Activated naive CD4-positive, alpha-beta T cell treated with anti-CD3 and anti-CD28 coated beads, Interleukin-2, amount 50 U/mL, for 72 hours (primary cell): ENCODE measurements at places on chromosomes 5 and 9. TPM values are rescaled to one million over a fixed set of nuclear protein-coding genes. Genes with fewer than 3 reads are reported as not detected.

DNA sequence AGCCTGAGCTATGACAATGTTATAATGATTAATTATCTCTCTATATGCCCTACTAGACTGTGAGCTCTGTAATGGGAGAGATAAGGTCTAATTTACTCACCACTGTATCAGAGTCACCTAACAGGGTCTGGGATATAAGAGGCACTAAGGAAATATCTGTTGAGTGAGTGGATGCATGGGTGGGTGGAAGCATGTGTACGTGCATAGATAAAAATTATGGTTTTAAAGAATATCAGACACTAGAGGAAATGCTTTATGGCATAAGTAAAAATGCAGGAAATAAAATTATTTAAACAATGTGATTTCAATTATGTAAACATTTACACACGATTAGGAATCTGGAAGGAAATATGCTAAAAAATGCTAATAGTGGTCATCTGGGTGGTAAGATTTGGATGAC, 137.8 kb downstream of the SPOCK1 start:
- no peak for DNase-seq

EQTN gene
- not detected for total RNA-seq

- DNase-seq, result no peak
Measured at GRCh38 chr5:33281431-33281843, 159.3 kb upstream of the TARS1 start.

- no peak for DNase-seq
Measured at GRCh38 chr5:67802766-67803165, 412.8 kb upstream of the PIK3R1 start.

CATSPER3 gene
- total RNA-seq, result 0.51 TPM

GRCh38 chr9:38008168-38009034, 60.6 kb downstream of the SHB start:
- DNase-seq, result no peak

SLCO6A1 gene
- total RNA-seq, result not detected

DNA sequence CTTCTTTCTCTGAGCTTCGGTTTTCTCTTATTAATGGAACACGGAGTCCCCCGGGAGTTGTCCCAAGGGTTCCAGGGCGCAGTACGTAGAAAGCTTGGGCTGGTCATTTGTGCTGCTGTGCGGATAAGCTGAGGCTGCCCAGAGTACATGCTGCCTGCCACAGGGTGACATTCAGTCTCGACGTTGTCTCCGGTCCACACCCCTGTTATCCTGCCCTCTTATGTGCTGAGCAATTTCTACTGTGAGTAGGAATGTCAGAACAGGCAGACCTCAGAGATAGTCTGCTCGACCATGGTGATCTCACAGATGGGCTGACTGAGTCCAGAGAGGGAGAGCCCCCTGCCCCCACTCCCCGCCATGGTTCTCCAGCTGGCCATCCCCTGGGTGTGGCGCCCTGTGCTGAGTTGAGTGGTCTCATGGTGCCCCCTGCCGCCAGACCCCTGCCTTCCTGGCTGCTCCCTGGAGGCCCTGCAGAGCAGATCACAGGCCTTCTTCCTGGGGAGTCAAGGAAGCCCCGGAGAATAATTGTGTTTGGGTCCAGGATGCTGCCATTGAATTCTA, 124.0 kb downstream of the RGS3 start:
- no peak for DNase-seq

FANCG gene
- 114 TPM for total RNA-seq

CARTPT gene
- not detected for total RNA-seq

DNA sequence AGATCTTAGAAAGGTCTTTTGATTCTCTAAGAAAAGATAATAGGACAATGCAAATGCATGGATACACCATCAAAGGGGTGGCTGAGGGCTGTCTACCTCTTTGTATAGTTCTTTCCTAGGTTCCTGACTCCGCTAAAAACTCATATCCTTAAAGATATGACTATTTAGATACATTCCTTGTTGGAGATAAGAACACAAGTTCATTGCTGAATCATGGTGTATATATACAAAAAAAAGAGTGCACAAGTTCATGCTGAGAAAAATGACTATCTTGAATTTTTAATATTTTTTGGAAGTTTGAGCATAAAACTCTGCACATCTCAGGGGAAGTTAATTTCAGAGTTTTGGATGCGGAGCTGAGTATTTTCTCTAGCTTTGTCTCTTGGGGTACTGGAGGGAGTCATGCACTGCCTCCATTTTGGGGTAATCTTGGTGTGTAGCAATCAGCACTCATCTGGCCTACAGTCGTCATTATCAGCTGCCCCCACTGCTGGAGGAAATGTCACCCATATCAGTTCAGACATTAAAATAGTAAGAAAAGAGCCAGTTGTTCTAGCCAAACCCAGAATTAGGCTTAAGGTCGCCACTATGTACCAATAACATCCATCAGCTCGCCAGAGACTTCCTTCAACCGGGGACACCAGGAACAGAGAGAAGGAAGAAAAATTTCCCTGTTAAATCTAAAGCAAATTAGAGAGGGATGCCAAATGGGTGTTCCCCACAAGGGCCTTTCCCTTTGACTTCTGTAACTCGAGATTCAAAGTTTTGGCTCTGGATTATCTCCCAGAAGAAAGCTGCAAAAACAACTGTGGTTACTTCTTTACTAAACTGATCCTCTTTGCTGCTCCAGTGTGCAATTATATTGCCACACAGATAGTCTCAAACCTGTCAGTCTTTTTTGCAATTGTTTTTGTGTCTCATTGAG, 49.0 kb downstream of the PTTG1 start:
- DNase-seq, result no peak

DNA sequence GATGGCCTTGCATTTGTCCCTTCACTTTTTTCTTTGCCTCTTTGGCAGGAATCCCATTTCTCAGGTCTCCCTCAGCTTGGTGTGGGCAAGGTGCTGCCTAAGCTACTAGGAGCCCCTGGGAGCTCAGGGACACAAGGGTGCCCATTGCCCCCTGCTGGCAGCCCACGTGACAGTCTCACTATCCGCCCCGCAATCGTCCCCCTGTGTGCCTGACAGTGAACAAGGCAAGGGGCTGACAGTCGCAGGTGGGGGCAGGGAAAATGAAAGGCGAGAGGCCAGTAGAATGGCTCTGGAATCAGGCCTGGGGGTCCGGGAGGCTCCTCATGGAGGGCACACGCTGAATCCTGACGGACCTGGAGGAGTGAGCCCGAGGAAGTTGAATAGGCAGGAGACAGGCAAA, 2.0 kb upstream of the PCDH12 start:
- no peak for DNase-seq

IL4 gene
- total RNA-seq, result not detected

DNA sequence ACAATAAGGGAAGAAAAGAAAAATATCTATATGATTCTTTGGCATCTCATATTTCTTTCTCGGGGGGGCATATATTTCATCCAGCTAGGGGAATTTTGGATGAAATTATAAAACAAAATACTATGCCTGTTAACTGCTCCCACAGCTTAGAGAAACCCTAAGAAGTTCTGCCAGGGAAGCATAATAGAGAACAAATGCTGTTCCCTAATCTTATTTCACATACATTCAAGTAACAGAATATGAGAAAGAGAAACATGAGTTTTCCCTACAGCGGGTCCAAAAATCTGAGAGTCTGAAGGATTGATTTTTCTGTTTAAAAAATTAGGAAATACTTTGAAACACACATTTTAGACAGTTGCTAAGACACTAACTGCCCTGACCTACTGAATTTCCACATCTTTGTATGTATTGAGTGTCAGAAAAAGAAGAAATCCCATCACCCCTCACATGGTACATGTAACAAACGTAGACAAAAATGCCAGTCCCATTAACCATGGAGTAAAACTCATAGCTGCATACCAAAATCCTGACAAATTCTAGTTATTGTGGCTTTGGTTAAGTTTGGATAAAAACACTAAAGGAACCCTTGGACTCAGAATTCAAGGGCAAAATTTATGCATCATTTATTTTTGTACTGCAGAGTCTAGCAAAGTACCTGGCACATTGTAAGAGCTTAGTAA, 620.2 kb upstream of the DMAC1 start:
- DNase-seq, result no peak

DNA sequence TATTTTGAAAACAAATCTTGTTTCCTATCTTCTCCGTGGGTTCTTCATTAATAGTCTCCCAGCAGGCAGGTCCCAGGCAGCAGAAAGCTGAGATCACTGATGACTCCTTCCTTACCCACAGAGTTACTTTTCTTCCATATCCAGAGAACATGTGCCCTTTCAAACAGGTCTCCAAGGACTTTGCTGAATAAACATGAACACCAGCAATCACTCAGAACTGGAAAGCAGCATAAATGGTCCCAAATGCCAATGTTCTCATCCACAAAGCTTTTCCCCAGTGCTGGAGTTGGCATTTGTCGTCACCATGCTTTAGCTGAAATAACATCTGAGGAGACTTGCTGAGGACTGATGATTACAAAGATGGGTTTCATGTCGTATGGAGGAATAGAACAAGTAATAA, 134.0 kb downstream of the YIPF5 start:
- DNase-seq, result no peak

- no peak for DNase-seq
Measured at GRCh38 chr5:2946315-2946714, 194.8 kb upstream of the IRX2 start.

GRCh38 chr5:63233911-63234310, 655.3 kb downstream of the LRRC70 start:
- DNase-seq, result no peak

- no peak for DNase-seq
Measured at GRCh38 chr5:4230786-4231641, 635.4 kb downstream of the IRX1 start.

SLC2A6 gene
- 1.8 TPM for total RNA-seq

DNA sequence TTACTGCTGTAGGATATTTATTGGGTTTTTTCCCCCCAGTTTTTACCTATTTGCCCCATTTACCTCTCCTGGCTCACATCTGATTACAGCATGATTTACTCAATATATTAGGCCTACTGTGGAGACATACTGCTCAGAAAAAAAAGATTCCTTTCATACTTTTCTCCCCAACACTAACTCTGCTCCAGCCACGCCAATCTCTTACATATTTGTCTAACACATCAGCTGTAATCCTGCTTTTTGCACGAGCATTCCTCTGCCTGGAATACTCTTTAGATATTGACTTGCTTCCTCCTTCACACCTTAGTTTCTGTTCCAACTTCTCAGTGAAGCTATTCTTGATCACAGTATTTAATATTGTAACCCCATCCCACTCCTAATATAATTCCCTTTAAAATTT, 158.1 kb upstream of the VCAN start:
- no peak for DNase-seq

DNA sequence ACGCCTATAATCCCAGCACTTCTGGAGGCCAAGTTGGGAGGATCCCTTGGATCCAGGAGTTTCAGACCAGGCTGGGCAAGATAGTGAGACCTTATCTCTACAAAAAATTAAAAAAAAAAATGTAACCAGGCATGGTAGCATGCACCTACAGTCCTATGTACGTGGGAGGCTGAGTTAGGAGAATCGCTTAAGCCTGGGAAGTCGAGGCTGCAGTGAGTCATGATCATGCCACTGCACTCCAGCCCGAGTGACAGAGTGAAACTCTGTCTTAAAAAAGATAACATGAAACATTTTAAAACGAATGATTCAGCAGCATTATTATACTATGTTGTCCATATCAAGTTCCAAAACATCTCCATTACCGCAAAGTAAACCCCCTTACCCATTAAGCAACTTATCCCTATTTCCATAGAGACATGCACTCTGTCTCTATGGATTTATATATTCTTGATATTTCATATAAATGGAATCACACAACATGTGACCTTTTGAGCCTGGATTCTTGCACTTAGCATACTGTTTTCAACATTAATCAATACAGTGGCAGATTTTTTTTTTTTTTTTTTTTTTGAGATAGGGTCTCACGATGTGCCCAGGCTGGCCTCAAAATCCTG, 56.9 kb upstream of the MTMR12 start:
- no peak for DNase-seq

GRCh38 chr5:78213799-78214198, 80.7 kb downstream of the AP3B1 start:
- no peak for DNase-seq

- DNase-seq, result no peak
Measured at GRCh38 chr5:170368586-170368985, 20.6 kb downstream of the KCNMB1 start.
